ENCODE measurements at places on chromosomes 6 and 20.

GRCh38 chr6:17835784-17836183, 129.1 kb upstream of the NUP153 start:
- DNase-seq, result no peak

- DNase-seq, result no peak
Measured at GRCh38 chr20:53751620-53752318, 158.1 kb upstream of the ZNF217 start.

GRCh38 chr6:79676785-79677736, 45.9 kb downstream of the SH3BGRL2 start:
- DNase-seq, result no peak

DNA sequence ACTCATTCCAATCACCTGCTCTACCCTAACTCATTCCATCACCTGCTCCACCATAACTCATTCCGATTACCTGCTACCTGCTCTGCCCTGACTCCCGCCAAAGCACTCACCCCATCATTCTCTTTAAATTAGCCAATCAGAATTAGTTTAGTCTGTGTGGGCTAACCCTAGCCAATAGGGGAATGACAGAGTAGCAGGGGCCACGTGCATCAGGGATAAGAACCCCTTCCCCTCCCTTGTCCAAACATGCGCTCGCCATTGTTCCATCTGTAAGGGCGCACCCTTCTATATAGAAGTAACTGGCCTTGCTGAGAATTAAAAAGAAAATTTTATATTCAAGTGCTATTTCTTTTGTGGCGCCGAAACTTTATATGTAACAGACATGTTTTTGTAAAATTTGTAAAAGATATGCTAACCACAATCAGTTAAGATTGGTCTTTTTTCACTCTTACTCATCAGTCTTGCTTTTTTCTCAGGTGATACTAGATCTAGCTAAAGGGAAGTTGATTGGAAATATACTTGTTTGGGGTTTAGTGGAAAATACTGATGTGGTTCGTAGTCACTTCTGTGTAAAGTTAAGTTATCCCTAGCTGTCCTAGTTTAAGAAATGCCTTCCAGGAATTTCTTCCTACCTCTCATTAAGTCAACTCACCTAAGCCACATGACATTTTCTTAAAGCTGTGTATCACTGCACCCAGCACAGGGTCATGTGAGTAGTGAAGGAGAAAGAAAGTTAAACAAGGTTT, 16.5 kb downstream of the RTN4IP1 start:
- no peak for DNase-seq

DNA sequence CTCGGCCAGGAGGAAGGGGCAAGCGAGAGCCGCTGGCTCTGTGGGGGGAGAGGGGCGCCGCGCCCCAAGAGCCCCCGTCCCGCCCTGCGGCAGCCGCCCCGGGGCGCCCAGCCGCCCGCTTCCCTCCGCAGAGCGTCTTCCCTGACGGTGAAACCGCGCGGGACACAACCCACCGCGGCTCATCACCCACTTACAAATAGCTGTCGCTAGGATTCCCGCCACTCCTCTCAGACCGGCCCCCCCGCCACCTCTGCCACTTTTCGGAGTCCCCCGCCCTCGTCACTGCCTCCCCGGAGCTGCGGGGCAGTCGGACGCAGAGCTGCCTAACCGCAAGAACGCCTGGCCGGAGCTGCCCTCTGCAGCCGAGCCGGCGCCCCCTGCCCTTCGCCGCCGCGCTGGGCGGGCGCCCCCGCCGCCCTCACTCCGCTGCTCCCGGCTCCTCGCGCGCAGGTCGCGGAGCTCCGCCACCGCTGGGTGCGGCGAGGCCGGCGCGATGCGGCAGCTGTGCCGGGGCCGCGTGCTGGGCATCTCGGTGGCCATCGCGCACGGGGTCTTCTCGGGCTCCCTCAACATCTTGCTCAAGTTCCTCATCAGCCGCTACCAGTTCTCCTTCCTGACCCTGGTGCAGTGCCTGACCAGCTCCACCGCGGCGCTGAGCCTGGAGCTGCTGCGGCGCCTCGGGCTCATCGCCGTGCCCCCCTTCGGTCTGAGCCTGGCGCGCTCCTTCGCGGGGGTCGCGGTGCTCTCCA, at the start of gene SLC35D3:
TSS of gene SLC35D3 (plus strand) at position 366 of the 749 bp plus-strand sequence. CDS start at position 494, 128 bp downstream.
- no peak for DNase-seq

All from T1000 (cell line).